ENCODE measurements at places on chromosomes 5 and 9. TPM values are rescaled to one million over a fixed set of nuclear protein-coding genes. Genes with fewer than 3 reads are reported as not detected.

Gene C9
- total RNA-seq = not detected

Gene PTPRD
- 197 TPM for total RNA-seq

Gene DMXL1
- total RNA-seq = 29.0 TPM

Gene FRMPD1
- total RNA-seq = 0.36 TPM

Gene PHF24
- total RNA-seq = 0.88 TPM

Gene ZNF366
- total RNA-seq = not detected

Gene GPR150
- total RNA-seq = not detected

Gene PCDHGA7
- total RNA-seq = 0.31 TPM

Gene GMCL2
- not detected for total RNA-seq

Gene GPX3
- total RNA-seq = 19.7 TPM
